ENCODE measurements at places on chromosomes 5 and 9.

GRCh38 chr5:104084896-104085295, 522.3 kb upstream of the NUDT12 start:
- no peak for DNase-seq

GRCh38 chr5:149274939-149275338, 3.3 kb downstream of the AFAP1L1 start:
- DNase-seq: no peak

GRCh38 chr9:123281659-123282350, 13.4 kb upstream of the STRBP start:
- no peak for DNase-seq

GRCh38 chr9:28134446-28134976, 561.2 kb upstream of the C9orf72 start:
- DNase-seq: no peak

GRCh38 chr5:96663608-96664007, 1.4 kb downstream of the CAST start:
- DNase-seq: no peak

GRCh38 chr9:137254624-137255447, at the start of gene NELFB:
Gene NELFB (plus strand): TSS chr9:137255327.
- DNase-seq: peak; percentile 96

GRCh38 chr5:136924490-136924889, 559.1 kb upstream of the TRPC7 start:
- DNase-seq: no peak

DNA sequence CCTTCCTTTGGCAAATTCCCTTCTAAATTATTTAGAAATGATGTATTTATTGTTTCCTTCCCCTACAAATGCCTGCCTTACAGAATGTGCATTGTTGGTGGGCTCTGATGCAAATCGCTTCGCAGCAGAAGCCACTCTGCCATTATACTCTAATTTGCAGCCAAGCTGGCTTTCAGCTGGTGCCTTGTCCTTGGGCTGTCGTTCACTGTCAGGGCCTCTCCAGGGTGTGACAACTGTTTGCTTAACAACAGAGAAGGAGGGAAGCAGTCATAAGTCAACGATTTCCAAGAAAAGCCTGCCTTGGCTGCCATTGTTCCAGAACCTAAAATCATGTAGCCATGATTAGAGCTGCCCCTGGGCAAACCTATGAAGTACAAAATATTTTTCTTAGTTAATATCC, 260.1 kb upstream of the RGMB start:
- no peak for DNase-seq

DNA sequence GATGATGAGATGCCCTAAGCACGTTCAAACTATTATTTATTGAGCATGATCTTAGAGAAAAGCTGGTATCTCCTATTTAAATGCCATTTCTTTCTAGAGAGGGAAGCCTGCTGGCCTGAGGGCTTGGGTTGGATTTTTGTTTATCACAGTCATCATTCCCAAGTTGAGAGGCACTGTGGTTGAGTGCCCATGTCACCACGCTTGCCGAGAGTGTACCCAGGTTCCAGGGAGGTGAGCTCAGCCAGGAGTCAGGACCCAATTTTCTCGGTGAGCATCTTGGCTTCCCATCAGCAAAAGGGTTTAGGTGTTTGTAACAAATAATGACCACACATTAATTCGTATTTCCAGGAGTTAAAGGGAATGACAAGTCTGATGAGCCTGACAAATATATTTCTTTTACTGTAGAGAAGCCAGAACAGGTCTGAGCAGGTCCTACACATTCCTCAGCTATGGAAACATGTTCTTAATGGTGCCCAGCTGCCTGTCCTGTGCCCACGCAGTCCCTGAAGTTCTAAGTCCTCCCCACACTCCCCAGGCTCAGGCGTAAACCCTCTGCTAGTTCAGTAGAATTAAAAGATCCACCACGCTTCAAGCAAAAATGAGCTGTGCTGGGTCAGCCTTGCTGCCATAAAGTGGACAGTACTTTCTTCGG, 258.9 kb upstream of the IRX2 start:
- DNase-seq: no peak

GRCh38 chr9:116094846-116095245, 58.7 kb upstream of the PAPPA start:
- no peak for DNase-seq

DNA sequence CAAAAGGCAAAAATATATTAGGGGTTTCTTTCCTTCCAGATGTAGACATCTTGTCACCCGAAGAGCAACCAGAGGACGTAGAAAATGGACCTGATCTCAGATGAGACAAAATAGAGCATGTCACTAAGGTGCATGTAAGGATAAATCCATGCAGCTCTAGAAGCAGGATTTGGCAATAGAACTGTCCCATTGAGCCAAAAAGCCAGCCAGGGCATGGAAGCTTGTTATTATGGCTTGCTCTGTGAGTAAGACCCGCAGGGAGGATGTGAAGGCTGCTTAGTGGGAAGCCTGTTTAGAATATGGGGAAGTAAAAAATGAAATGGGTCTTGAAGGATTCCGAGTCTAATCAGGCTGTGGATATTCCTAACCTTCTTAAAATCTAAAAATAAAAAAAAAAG, 165.6 kb upstream of the MPDZ start:
- DNase-seq: no peak

GRCh38 chr9:128203707-128204551, 750 bp downstream of the DNM1 start:
- DNase-seq: no peak

- no peak for DNase-seq
These were observed 103.2 kb upstream of the SPATA31D4 start for GRCh38 chr9:81824802-81825730.

DNA sequence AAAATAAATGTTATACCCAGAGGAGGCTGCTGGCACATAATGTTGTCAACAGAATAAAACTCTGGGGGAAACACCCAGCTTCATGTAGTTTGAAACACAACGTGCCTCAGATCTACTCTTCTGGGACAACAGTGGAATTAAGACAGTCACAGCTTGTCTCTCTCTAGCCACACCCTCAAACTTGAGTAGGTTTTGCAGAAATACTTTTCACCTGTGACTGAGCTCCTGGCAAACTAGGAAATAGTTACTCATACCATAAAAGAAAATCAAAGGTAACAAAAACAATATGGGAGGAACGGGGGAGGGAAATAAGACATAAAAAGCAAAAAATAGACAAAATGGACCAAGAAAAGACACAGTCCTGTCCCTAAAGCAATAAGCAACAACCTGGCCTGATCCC, 14.4 kb downstream of the ELAVL2 start:
- DNase-seq: no peak
